A549 treated with CpdA at 1 μM for 4 hours (cell line): ENCODE measurements at places on chromosomes 1 and 21. TPM values are rescaled to one million over a fixed set of nuclear protein-coding genes. Genes with fewer than 3 reads are reported as not detected.

The PAX7 gene
- 0.36 to 0.50 TPM (median 0.47 TPM) in 5 replicates for total RNA-seq

The ZNF683 gene
- not detected in 5 replicates for total RNA-seq

The ADORA1 gene
- total RNA-seq: 0.80 to 1.3 TPM (median 1.2 TPM) in 5 replicates

The PLA2G2D gene
- 0.03 TPM in 1 of 5 replicates, not detected in the others for total RNA-seq

The OLFML3 gene
- total RNA-seq: 3.4 to 4.1 TPM (median 4.1 TPM) in 5 replicates

The PRRX1 gene
- total RNA-seq: 0.03 TPM in 2 of 5 replicates, not detected in the others
